Stimulated activated CD4-positive, alpha-beta T cell treated with anti-CD3 and anti-CD28 coated beads, Interleukin-15, amount 100 ng/mL, for 24 hours (primary cell): ENCODE measurements at places on chromosomes 3 and 15.

DNA sequence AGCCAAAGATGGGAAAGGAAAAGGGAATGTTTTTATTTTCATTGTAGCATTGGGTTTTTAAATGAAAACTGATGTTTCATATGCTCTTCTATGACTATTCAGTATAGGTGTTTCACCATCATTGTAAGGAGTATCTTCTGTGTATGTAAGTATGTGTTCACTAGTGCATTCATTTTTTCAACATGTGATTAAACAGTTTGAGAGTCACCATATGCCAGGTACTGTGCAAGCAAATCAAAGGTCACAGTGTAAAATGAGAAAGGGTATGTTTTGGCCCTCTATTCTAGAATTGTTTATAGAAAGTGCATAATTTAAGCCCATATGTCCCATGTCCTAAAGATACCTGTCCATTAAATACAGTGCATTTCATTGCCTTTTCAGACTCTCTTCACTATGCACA lies 207.2 kb downstream of the ZBTB20 start:
- DNase-seq = no peak

- DNase-seq = no peak
Measured at GRCh38 chr3:33139996-33140395, 26.2 kb downstream of the CRTAP start.

DNA sequence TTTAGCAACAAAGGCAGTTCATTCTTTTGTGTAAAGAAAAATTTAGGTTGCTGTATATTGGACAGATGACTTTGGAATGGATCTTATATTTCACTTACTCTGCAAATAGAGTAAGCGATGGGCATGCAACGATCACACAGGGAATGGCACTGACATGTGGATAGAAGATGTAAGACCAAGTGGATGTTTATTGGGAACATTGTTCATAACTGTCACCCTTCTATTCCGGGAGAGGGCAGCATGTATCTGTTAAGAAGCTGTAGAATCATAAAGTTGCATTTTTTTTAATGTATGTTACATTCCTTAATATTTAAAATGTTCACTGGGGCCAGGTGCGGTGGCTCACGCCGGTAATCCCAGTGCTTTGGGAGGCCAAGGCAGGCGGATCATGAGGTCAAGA lies 41.2 kb downstream of the HPS3 start:
- no peak for DNase-seq

GRCh38 chr3:155190691-155191090 lies 102.8 kb downstream of the STRIT1 start:
- DNase-seq = no peak

- no peak for DNase-seq
Measured at GRCh38 chr3:47412842-47413520, 32.2 kb downstream of the PTPN23 start.

DNA sequence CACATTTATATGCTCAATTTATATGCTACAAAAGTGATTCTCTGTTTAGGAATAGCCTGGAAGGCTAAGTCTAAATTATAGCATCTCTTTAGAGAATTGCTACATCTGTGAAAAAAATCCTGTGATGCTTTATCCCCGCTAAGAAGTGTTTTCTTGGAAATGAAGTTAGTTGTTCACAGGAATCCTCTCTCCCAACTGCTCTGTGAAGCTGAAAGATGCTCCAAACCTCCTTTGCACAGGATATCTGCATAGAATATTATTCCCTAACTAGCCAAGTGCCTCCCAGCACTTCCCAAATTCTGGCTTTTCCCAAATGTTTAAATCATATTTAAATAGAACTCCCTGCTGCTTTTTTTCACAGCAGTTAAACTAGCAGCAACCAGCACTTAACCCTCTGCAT lies 132.2 kb downstream of the SRGAP3 start:
- DNase-seq = no peak

- DNase-seq = no peak
Measured at GRCh38 chr15:85479071-85479647, 98.8 kb downstream of the AKAP13 start.

DNA sequence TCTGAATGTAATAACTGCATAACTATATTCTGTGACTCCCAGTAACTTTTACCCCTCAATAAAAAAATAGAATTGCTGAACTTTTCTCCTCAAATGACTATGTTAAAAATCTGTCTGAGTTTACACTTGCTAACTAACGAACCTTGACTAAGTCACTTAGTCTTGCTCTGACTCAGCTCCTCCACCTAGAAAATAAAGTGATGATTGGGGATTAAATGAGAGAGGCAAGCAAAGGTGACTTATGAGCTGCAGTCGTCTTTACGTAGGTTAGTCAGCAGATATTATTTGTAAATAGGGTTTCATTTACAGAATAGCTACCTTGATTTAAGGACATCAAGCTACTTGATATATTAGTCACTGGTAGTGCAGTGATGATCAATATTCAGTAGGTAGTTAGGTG lies 476.9 kb downstream of the MECOM start:
- no peak for DNase-seq

DNA sequence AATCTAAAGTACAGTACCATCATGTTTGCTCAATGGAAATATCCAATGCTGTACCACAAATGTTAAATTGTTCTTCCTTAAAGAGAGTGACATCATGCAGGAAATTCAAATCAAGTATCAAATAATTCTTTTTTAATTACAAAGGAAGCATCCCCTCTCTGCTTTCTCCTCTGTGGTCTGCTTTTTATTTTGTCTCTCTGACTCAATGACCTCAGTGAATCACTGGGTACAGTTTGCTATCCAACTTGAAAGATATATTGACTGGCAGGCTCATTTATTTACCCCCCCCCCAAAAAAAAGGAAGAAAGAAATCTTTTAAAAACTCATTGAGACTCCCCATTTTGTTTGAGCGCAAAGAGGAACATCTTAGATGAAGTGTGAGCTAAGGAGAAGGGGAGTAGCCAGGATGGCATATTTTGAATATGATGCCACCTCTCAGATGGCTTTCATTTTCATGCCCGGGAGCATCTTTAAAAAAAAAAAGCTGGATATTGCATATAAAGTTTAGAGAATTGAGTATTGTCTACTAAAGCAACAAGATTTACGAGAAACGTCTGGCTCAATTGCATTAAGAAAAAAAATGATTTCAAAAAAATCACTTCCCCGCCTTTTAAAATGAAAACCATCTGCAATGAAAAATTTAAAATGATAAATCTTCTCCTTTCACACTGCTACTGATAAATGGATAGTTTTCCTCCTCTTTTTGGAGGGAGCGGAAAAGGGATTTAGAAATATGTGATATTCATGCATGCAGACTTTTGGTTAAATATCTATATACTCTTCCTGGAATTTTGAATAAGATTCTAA lies 307.1 kb upstream of the DPH6 start:
- DNase-seq = no peak

GRCh38 chr3:181808053-181808452 lies 96.3 kb downstream of the SOX2 start:
- no peak for DNase-seq

DNA sequence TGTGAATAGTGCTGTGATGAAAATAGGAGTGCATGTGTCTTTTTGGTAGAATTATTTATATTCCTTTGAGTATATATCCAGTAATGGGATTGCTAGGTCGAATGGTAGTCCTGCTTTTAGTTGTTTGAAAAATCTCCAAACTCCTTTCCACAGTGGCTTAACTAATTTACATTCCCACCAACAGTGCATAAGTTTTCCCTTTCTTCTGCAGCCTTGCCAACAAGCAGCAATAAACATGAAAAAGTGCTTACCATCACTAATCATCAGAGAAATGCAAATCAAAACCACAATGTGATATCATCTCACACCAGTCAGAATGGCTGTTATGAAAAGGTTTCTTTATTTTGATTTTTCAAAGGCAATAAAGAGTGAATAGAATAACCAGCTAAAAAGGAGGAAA lies 1105.9 kb downstream of the NAALADL2 start:
- no peak for DNase-seq

- DNase-seq = no peak
Measured at GRCh38 chr3:134302674-134303073, 52.0 kb upstream of the RYK start.

DNA sequence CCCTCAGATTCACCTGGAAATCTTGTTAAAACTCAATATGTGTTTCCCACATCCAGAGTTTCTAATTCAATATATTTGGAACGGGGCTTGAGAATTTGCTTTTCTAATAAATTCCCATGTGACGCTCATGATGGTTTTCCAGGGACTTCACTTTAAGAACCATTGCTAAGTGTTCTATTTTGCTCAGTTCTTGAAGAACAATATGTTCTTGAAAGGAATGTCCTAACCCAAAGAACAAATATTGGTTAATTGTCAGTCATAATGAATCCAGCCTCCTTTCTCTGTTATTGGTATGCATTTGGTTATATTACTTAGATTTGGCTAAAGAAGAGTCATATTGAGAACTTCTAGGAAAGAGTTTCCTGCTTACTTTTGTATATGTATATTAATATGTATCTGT lies 4.4 kb upstream of the PLSCR2 start:
- no peak for DNase-seq

DNA sequence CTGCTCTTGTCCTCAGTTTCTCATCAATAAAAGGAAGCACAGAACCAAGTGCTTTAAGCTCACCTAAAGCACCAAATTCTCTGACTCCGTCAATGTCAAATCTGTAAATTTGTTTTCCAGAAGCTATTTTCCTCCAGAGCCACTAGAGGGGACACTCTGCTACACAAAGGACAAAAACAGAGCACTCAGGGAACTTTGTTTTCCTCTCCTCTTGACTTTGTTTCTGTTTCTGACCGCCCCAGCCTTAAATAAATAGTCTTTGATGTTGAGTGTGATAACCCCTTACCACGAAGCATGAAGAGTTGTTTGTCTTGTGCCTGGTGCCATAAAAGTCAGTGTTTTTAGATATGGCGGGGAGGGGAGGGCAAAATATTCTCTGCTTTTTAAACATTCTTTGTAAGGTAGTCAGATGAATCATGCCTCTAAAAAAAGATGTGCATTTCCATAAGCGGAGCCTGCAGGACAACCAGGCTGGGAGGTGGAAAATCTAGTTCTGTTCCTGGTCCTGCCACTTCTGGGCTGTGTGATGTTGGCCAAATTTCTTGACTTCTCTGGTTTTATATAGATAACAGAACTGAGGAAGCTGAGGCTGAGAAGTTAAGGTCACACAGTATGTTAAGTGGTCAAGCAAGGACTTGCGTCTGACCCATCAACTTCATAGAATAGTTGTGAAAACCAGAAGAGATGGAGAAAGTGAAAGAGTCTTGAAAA lies 7.3 kb upstream of the ZBTB38 start:
- no peak for DNase-seq
